Stimulated activated CD4-positive, alpha-beta T cell treated with anti-CD3 and anti-CD28 coated beads, TNF-alpha, amount 100 ng/mL, for 1 hour (primary cell): ENCODE measurements at places on chromosomes 6 and 20.

DNA sequence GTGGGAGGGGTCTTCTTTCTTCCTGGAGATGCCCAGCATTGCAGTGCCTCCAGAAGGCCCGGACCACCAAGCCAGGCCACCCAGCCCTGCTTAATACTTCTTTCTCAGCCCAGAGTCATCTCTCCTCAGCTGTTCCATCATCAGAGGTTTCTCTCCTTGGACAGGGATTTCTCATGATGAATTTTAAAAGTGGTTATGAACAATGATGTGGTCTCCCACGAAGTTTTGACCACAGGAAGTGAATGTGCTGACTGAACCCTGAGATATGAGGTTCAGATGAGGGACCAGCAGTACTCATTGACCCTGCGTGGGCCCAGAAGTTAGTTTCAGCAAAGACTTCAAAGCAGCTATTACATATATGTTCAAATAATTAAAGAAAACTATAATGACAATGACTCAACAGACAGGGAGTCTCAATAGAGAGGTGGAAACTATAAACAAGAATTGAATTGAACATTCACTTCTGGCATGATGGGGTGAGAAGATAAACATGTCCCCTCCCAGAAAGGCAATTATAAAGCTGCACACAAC lies 114.5 kb upstream of the SLC22A16 start:
- no peak for DNase-seq

DNA sequence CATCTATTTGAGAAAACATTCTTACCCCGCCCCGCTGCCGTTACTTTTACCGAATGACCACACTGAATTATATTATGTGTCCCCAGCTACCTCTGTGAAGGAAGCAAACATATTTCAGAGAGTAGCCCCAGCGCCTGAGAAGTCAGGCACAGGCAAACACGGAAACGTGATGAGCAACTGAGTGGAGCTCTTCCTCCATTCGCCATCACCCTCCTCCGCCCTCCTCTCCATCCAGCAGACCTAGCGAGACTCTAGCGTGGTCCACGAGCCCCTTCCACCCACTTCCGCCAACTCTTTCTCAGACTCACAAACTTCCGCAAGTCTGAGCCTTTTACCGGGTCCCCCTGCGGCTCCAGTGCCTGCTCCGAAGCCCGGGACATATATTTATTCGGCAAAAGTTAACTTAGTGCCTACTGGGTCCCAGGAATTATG lies 582 bp downstream of the SNRPB start:
- peak; percentile 34 for DNase-seq

DNA sequence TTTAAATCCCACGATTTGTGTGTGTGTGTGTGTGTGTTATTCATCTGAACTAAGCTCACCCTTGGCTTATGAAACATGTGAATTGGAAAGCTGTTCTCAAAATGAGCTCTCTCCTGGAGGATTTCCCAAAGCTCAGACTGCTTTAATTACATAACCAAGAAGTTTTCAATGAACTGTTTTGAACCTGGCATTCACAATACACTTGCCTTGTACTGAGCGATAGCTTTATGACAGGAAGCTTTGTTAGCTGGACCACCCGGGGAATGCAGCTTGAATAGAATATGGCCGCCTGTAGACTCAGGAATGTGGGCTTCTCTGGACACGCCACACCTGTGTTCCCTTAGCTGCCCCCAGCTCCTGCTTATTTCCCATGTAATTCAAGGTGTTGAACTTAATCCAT lies 71.4 kb upstream of the PREP start:
- DNase-seq: no peak

DNA sequence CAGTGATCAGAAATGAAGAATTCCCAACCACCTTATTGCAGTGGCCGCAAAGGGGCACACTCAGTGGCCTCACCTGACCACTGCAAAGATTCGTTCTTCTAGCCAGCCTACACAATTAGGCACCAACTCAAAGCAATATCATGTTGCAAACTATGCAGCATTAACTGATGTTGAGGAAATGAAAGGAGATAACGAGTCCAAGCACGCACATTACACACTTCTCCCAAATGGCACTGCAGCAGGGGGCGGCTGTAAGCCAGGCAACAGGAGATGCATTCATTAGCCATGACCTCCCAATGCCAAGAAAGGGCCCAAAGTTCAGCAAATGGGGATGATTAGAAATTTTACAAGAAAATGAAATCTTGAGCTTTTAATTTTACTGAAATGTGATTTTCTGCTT lies 39.3 kb downstream of the ATXN1 start:
- DNase-seq: no peak

- no peak for DNase-seq
Measured at GRCh38 chr6:7546020-7546369, 4.5 kb downstream of the DSP start.

- no peak for DNase-seq
Measured at GRCh38 chr6:112058243-112059032, 4.5 kb downstream of the CCN6 start.

DNA sequence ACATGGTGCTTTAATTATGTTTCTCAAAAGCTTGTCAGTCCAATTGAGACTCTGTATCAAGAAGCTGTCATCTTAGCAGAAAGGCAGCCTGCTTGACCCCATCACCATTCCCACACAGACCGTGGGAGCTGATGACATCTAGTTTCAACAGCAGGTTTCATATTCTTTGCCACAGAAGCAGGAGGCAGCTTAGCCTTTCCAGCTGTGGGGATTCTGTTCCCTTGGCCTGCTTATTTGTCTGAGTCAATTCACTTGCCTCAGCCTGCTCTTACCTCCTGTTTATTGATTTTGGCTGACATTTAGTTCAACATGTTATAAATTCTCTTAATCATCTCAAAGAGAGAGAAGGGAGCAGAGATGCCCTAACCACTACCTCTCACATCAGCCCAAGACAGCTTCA lies 527.7 kb downstream of the ADGRB3 start:
- no peak for DNase-seq

DNA sequence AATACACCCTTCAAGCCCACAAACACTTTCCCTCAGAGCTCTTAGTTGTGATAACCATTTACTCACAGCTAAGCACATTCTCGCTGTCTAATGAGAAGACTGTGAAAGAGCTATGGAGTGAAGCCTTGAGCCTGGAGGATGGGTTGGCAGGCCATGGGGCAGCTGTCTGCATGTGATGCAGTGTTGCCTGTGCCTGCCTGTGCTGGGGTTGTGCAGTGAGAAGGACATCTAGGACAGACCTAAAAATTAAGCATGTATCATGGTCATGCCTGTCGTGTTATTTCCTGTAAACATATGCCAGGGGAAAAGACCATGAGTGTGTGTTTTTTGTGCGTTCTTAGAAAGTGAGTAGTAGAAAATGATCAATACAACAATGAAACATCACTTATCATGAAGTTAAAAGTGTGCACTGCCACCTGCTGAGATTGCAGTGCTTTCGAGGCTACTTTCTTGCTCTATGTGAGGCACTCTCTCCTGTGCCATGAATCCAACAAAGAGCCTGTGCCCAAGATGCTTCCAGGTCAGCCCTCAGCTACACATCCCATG lies 8.1 kb upstream of the ZC3H12D start:
- no peak for DNase-seq

- DNase-seq: no peak
Measured at GRCh38 chr6:12507636-12508035, 208.9 kb upstream of the PHACTR1 start.

- DNase-seq: no peak
Measured at GRCh38 chr6:113820761-113821160, 36.4 kb upstream of the MARCKS start.

DNA sequence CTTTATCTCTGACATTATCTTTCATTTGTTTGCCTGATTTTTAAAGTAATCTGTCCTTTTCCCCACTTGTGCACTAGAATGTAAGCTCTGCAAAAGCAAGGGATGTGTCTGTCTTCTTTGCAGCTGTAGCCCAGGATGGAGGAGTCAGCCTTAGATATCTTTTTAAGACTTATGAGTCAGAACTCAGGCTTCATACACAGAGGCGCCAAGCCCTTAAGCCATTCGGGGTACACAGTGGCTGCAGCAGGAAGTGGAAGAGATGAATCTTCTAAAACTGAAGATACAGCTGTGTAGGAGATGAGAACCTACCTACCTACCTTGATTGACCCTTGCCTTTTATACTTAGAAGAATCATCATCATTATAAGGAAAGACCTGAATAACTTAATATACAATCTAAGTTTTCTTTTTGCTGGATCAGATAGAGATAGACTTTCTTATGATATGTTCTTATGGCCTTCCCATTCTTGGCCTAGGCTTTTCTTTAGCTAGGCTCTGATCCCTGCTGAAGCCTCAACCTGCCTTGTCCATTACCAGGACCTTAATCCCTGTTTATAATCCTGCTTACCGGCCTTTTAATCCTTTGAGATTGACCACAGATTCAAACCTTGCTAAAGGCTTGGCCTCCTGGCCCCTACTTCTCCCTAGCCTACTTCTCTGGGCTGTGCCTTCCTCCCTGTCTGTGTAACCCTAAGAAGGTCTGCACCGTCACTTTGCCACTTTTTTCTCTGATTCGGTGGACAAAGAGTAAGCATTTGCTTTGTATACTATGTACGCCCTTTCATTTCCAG lies 304.5 kb downstream of the PRL start:
- no peak for DNase-seq

DNA sequence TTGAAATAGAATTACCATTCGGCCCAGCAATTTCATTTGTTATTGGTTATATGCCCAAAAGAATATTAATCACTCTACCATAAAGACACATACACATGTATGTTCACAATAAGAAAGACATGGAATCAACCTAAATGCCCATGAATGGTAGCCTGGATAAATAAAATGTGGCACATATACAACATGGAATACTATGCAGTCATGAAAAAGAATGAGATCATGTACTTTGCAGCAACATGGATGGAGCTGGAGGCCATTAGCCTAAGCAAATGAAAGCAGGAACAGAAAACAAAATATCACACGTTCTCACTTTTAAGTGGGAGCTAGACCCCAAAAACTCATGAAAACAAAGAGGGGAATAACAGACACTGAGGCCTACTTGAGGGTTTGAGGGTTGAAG lies 52.6 kb upstream of the RNGTT start:
- DNase-seq: no peak

DNA sequence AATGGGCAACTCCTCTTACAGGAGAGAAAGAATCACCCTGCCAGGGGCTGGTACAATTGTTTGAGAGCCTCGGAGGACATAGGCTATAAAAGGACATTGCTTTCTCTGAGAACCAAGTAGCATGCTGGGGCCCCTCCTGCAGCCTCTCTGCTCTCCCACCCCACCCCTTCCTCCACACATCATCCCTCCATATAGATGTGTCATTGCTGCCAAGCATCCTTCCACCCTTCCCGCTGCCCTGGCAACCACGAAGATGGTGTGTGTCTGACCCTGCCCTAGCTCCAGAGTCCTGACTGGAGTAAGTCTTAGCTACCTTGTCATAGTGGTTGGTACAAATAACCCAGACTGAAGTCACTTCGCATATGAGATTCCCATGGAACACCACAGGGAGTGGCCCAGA lies 129.7 kb downstream of the SNX5 start:
- DNase-seq: no peak

DNA sequence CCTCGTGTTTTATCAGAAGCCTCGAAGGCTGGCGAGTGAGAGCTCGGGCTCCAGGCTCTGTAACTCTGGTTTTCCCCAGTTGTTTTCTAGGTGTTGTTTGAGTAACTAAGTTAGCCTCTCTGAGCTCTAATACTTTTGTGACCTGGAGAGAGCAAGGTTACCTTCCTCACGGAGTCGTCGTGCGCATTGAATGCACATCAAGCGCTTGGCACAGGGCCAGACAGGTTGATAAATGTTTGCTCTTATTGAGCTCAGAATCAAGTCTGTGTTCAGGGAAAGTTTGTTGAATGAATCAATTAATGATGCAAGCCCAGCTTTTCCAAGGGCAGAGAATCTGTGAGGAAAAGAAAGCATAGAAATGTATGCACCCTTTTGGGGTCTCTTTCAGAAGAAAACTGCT lies 33.5 kb downstream of the EDN3 start:
- DNase-seq: no peak

DNA sequence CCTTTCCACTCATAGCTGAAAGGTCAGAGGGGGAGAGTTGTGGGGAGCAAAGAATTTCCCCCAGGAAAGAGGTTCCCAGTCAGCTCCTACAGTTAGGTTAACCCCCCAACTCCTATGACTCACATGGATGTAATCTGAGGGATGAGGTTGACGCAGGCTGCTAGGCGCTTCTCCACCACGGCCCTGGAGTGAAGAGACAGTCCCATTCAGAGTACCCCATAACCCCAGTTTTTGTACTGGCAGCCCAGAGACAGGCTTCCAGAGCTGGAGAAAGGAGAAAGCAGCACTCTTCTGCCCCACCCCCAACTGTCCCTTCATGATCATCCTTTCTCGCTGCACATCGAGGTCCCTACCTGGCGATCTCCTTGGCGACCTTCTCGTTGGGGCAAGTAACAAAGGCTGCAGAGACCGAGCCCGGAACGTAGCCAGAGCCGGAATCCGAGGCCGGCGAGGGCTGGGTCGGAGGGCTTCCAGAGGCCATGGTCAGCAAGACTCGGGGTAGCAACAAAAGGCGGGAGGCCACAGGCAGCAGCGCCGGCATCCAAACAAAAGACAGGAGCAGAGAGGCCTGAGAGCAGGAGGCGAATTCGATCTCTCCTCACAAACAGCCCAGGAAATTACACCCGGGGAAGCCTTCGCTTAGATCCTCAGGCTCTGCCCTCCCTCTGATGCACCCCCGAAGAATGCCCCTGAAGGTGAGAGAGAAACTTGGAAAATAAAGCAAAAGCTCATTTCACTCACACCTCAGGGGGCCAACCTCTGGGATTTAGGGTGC lies 592 bp downstream of the CUTA start:
- no peak for DNase-seq

- DNase-seq: no peak
Measured at GRCh38 chr20:44198872-44199271, 11.7 kb downstream of the OSER1 start.

DNA sequence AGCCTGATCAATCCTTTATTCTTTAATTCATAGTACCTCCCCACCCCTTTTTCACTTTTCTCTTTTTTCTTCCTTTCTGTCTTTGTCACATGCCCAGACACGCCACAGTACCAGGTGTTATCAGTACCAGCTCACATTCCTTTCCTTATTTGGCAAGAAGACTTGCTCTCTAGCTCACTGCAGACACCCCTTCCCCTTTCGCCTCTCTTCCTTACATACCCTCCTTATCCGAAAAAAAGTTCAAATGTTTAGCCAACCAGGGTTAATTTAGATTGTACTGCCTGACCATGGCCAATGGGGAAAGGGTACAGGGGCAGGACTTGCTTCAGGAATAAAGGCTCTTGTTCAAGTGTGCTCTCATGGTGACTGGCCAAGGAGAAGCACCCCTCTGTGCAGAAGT lies 9.3 kb upstream of the SIRPB2 start:
- no peak for DNase-seq

- DNase-seq: no peak
Measured at GRCh38 chr6:46972531-46972930, 50.8 kb upstream of the ADGRF5 start.

DNA sequence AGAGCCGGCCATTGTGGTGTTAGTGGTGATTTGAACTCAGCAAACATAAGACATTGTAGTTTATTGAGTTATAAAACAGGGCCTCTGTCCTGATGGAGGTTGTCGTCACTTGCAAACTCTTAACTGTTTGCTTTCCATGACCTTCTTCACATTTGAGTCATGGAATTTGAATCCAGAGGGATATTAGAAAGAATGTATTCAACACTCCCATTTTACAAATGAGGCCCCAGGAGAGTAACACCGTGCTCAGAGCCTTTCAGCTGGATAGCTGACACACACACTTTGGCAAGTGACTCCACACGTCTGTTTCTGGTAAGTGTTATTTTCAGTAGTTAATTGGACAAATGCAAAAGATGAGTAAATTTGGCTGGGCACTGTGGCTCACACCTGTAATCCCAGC lies 72.4 kb upstream of the XRN2 start:
- no peak for DNase-seq

- no peak for DNase-seq
Measured at GRCh38 chr6:49563006-49563886, 12.8 kb downstream of the C6orf141 start.
